ENCODE measurements at places on chromosomes 12 and 14.

DNA sequence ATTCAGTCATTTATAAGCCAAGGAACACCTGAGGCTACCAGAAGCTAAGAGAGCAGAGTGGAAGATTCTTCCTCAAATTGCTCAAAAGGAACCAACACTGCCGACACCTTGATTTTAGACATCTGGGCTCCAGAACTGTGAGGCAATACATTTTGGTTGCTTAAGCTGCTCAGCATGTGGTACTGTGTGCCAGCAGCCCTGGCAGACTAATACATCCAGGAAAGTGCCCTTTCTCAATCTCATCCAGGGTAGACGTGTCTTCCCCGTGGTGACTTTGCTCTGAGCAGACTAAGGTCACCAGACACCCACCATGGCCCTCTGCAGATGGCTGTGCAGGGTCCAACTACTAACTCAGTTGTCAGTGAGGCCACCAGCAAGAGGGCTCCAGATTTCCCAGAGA lies 122.8 kb downstream of the VRK1 start:
- DNase-seq = no peak

DNA sequence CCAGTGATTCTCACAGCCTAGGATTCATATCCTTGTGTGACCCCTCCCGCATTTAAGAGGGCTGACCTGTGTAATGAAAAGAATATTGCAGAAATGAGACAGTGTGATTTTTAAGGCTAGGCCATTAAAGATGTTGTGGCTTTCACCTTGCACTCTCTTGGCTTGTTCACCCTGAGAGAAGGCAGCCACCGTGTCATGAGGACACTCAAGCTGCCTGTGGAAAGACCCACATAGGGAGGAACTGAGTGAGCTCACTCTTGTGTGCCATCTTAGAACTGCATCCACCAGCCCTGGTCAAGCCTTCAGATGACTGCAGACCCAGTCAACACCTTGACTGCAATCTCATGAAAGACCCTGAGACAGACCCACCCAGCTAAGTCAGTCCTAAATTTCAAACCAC lies 46.3 kb upstream of the TMPO start:
- no peak for DNase-seq

- DNase-seq = no peak
Measured at GRCh38 chr12:92155733-92156132, 10.1 kb upstream of the BTG1 start.

GRCh38 chr12:116903818-116904217 lies 6.9 kb upstream of the FBXW8 start:
- DNase-seq = no peak

DNA sequence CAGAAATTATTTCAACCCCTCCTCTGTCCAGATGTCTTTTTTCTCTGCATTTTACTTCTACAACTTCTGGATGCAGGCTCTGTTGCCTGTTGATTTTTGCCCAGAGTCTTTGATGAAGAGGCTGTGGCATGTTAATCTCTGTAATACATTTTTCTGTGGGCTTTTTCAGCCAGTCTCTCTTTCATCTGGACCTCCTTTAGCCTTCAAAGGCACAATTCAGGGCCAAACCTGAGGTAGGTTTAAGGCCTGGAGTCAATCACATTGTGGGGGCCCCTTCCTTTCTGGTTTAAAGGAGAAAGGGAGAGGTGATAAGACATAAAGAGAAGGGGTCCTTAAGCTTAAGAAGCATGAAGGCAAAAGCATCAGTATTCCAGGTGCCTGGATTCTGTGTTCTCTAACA lies 553.7 kb downstream of the FLRT2 start:
- DNase-seq = no peak

GRCh38 chr14:61257469-61258057 lies 23.6 kb downstream of the TMEM30B start:
- no peak for DNase-seq

- DNase-seq = no peak
Measured at GRCh38 chr14:68468437-68469207, 324.2 kb downstream of the ZFP36L1 start.

DNA sequence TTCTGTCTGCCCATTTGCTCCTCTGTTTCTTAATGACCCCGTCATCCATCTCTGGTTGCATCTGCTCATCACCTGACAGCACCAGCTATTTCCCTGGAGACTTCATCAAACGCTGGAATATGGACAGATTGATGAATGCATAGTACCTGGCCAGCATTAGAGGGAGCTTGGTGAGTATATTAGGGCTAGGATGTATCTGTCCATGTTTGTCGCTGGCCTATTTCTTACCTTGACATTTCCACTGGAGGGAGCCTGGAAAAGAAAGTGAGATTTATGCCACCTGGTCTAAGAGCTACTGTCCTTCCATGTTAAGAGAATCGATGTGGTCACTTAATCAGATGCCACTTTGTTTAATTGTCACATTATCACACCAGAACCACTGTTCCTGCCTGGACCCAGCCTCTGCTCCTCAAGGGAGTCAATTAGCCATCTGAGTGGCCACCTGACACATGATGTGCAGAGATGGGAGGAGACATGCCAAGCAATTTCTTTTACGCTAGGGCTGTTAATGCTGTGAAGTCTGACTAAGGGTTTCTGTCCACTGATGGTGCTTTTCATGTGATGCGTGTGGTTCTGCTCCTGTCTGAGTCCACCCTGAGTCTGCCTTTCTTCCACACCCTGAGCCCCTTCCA lies 75.3 kb upstream of the SFSWAP start:
- no peak for DNase-seq
